ENCODE measurements at places on chromosomes 6 and 20. TPM values are rescaled to one million over a fixed set of nuclear protein-coding genes. Genes with fewer than 3 reads are reported as not detected.

The PGBD1 gene
- total RNA-seq = 3.8 TPM

The POU5F1 gene
- total RNA-seq = not detected

The FAM209B gene
- not detected for total RNA-seq

The HLA-DPA1 gene
- total RNA-seq = not detected

The DHX16 gene
- 40.6 TPM for total RNA-seq

DNA sequence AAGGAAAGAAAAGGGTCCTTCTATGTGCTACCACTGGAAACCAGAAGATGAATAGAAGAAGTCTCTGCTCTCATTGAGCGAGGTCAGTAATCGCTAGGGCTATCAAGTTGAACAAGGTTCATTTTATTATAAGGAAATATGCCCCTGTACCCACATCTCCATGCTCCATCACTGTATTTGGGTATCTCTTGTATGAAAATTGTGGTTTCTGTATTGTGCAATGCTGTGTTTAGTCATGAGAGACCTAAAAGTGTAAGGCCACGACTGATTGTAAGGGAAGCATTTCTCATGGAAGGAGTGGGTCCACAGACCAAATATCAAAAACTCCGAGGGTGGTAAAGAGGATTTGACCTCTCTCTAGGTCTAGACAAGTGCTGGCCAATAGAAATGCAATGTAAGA, 3.6 kb upstream of the HS3ST5 start:
- no peaks in the 10 kb centered on the region for H3K27me3 ChIP-seq
- H3K4me1 ChIP-seq = 0 out of 2 replicates have a peak, but pooled peaks cover 4% of the 10 kb centered on the region
- no peaks in the 10 kb centered on the region for H3K36me3 ChIP-seq
- no peak overlapping the region for H3K27ac ChIP-seq
- no peak overlapping the region for H3K4me3 ChIP-seq

- no peaks in the 10 kb centered on the region for H3K27me3 ChIP-seq
- DNase-seq = no peak
- H3K27ac ChIP-seq = no peak overlapping the region
Observed at GRCh38 chr6:161200610-161201370, 73.1 kb downstream of the AGPAT4 start.

DNA sequence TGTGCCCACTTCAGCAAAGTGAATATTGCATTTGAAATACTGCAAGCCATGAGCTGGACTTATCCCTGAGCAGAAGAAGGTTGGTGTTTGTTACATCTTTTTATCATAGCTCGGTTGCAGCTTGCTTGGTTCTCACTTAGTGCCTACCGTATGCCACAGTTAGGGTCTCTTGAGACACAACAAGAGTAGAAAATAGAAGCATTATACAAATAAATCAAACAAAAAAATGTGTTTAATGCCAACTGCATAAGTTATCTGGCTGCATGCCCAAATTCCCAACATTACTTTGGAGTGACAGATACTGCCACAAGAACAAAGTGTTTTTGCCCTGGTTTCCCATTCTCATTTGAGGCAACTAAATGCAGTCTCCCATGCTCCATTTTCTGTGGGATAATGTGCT, 53.9 kb upstream of the LAMP5 start:
- H3K4me1 ChIP-seq = no peaks in the 10 kb centered on the region
- no peaks in the 10 kb centered on the region for H3K27me3 ChIP-seq
- no peaks in the 10 kb centered on the region for H3K36me3 ChIP-seq
- no peak overlapping the region for H3K27ac ChIP-seq
- H3K4me3 ChIP-seq = no peak overlapping the region
- no peak for DNase-seq

- no peaks in the 10 kb centered on the region for H3K27me3 ChIP-seq
- H3K27ac ChIP-seq = no peak overlapping the region
- no peaks in the 10 kb centered on the region for H3K36me3 ChIP-seq
- no peak for DNase-seq
Observed at GRCh38 chr6:132166526-132167051, 215.4 kb upstream of the CCN2 start.

- no peak overlapping the region for H3K27ac ChIP-seq
- H3K36me3 ChIP-seq = no peaks in the 10 kb centered on the region
- no peaks in the 10 kb centered on the region for H3K4me1 ChIP-seq
- no peak for DNase-seq
- no peaks in the 10 kb centered on the region for H3K27me3 ChIP-seq
- no peak overlapping the region for H3K4me3 ChIP-seq
Observed at GRCh38 chr6:102340311-102340710, 946.8 kb downstream of the GRIK2 start.

GRCh38 chr20:49775229-49775693, 37.4 kb upstream of the SLC9A8 start:
- no peaks in the 10 kb centered on the region for H3K27me3 ChIP-seq
- peak; percentile 90 for DNase-seq
- peaks cover 23% of the 10 kb centered on the region for H3K4me1 ChIP-seq
- no peak overlapping the region for H3K4me3 ChIP-seq
- H3K36me3 ChIP-seq = no peaks in the 10 kb centered on the region
- H3K27ac ChIP-seq = no peak overlapping the region

GRCh38 chr6:142045380-142046278, 87.1 kb upstream of the GJE1 start:
- H3K4me3 ChIP-seq = no peak overlapping the region
- no peaks in the 10 kb centered on the region for H3K36me3 ChIP-seq
- no peak overlapping the region for H3K27ac ChIP-seq

GRCh38 chr20:4780245-4780644, 58.5 kb downstream of the PRND start:
- H3K27me3 ChIP-seq = no peaks in the 10 kb centered on the region
- no peak overlapping the region for H3K27ac ChIP-seq
- no peaks in the 10 kb centered on the region for H3K4me1 ChIP-seq
- no peak for DNase-seq
- H3K4me3 ChIP-seq = no peak overlapping the region

- peak; percentile 61 for DNase-seq
- H3K27ac ChIP-seq = peak overlapping the region; percentile 32
- no peaks in the 10 kb centered on the region for H3K36me3 ChIP-seq
Observed at GRCh38 chr6:157982102-157982562, 469 bp downstream of the SYNJ2 start.

DNA sequence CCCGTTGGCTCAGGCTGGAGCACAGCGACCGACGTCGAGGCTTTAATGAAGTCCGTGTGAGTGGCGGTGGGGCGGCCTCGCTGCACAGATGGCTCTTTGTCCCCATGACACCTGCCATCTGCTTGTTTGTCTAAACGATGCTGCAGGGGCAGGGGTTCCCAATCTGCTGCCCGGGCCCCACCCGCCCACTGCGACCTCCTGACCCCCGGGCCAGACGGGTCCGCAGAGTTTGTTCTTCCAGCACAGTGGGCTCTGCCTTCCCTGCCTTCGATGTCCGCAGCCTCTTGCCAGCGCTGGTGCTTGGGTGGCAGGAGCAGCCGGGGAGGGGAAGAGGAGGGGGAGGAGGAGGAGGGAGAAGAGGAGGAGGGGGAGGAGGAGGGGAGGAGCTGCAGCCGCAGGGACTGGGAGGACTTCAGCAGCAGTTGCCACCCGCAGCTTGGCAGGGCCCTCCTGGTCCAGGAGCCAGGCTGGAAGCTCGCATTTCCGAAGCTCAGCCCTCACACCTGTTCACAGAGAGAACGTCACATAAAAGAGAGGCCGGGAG, 210.0 kb downstream of the DLL1 start:
- H3K4me1 ChIP-seq = no peaks in the 10 kb centered on the region
- no peaks in the 10 kb centered on the region for H3K27me3 ChIP-seq
- no peak overlapping the region for H3K4me3 ChIP-seq
- DNase-seq = no peak

DNA sequence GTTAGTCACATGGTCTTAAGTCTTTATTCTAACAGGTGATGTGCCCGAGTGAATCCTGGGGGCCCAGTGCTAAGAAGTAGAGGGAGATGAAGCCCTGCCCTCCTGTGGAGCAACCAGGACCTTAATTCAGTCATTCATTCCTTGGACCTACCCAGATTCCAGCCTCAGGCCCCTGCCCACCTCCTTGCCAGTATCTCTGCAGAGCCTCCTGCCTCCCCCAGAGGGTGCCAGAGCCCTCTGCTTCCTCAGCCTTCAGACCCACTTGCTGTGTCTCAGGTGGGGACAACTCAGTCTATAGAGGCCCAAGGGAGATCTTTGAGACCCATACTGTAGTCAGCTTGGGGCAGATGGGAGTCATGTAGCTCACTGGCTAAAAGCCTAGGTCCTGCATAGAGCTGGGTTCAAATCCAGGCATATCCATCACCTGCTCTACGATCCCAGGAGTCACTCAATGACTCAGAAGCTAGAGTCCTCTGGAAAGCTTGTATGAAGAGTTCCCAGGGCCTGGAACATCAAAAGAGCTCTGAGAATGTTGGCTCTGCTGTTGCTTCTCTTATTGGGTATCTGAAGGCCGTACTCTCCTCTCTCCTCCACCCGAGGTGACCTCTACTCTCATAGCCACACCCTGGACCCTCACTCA, 3.9 kb upstream of the SIGLEC1 start:
- H3K27me3 ChIP-seq = no peaks in the 10 kb centered on the region
- H3K4me3 ChIP-seq = no peak overlapping the region
- H3K36me3 ChIP-seq = no peaks in the 10 kb centered on the region
- H3K27ac ChIP-seq = peak overlapping the region; percentile 6
- peak; percentile 77 for DNase-seq
- H3K4me1 ChIP-seq = no peaks in the 10 kb centered on the region

DNA sequence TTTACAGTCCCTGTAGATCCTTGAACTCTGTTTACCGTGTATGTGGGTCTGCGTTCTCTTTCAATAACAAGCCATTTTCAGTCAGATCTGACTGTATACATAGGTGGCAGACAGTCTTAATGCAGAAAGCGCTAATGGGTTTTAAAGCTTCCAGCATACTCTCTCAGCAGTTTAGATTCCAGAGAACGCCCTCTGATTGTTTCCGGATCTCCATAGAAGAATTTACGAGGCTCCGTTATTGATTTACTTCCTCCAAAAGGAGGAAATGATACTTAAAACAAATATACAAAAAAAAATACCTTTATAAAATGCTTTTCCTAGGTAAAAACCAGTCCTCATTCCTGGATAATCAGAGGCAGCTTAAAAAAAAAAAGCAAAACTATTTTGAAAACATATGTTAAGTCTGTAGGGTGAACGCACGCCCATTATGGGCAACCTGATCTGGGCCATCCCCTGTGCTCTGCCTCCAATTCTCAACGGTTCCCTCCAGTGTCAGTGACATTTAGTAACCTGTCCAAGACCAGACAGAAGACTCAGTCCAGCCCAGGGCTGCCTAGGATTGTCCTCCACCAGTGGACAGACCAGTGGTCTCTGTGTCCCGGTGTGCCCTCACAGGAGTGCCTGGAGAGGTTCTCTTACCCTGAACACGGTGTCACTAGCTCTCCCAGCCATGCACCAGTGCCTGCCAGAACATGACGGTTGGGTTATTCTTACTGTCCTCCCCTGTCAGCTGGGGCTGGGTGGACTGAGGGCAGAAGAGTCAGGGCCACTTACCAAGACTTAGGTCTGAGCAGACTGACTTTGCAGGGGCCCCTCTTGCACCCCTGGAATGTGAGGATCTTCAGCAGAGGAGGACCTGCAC, 217.3 kb downstream of the ARID1B start:
- peaks cover 18% of the 10 kb centered on the region for H3K4me1 ChIP-seq
- no peaks in the 10 kb centered on the region for H3K27me3 ChIP-seq
- peak overlapping the region; percentile 27 for H3K27ac ChIP-seq
- H3K36me3 ChIP-seq = no peaks in the 10 kb centered on the region
- DNase-seq = peak; percentile 31

GRCh38 chr6:160895562-160895961, 96.0 kb upstream of the MAP3K4 start:
- no peak for DNase-seq
- no peak overlapping the region for H3K27ac ChIP-seq
- H3K4me3 ChIP-seq = no peak overlapping the region
- H3K4me1 ChIP-seq = 0 out of 2 replicates have a peak, but pooled peaks cover 3% of the 10 kb centered on the region

GRCh38 chr20:41004531-41005360, 23.9 kb upstream of the TOP1 start:
- H3K36me3 ChIP-seq = no peaks in the 10 kb centered on the region
- no peak for DNase-seq
- H3K27ac ChIP-seq = peak overlapping the region; percentile 89
- H3K4me1 ChIP-seq = peaks cover 44% of the 10 kb centered on the region

DNA sequence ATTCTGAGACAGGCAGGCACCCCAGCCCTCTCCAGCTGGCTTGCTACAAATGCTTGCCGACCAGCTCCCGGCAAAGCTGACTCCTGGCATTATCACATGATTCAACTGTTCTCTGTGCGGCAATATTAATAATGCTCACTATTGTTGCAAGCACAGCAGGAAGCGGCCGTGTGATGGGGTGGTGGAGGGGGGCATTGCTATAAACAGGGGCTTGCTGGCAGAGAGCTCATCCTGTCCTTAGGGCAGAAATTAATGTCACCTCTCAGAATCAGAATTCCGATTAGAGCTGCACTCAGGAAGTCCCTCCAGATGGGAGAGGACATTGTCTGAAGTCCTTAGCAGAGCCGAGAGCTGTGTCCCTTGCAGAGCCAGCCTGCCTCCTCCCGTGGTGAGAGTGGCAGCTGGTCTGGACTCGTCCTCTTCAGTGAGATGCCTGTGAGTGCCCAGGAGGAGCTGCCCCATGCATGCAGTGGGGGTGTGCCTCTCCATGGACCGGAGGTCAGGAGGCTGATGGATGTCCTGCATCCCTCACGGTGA, 162.5 kb downstream of the CDH4 start:
- no peak for DNase-seq
- H3K27me3 ChIP-seq = no peaks in the 10 kb centered on the region
- no peaks in the 10 kb centered on the region for H3K36me3 ChIP-seq

DNA sequence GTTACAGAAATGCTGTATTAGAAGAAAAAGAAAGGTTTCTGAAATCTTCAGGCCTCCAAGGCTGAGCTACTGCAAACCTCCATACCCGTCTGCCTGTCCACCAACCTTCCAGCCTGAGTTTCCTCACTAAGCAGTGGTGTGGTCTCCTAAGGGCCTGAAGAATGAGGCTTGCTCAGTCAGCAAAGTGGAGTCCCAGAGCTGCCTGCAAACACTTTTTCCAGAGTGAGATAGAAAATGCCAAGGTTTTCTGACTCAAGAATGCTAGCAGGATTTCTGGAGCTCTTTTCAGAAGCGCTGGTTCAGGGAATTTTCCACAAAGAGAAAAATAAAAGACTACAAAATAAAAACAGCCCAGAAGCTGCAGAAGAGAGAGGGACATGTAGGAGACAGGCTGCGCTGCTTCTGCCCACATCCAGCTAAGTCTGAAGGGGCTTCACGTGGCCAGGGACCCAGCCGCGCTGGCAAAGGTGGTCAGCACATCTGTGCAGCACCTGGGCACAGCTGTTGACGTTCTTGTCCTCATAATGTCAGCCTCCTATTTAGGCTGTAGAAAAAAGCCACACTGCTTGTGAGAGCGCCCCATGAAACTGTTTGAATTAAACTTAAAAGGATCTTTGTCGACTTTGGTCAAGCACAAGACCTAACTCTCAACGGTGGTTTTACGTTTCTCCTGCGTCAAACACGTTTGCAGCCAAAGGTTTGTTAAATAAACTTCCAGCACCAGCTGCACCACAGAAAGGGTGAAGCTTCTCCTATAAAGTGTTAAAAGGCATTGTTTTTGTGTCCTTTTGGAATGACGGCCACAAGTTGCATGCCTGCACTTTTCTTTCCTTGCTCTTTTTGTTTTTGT, 209.0 kb downstream of the THBS2 start:
- H3K27me3 ChIP-seq = no peaks in the 10 kb centered on the region
- H3K36me3 ChIP-seq = no peaks in the 10 kb centered on the region
- no peaks in the 10 kb centered on the region for H3K4me1 ChIP-seq
- no peak overlapping the region for H3K4me3 ChIP-seq
- DNase-seq = no peak
- no peak overlapping the region for H3K27ac ChIP-seq
